ENCODE measurements at places on chromosomes 5 and 9. TPM values are rescaled to one million over a fixed set of nuclear protein-coding genes. Genes with fewer than 3 reads are reported as not detected.

Gene FASTKD3
- 5.8 TPM for total RNA-seq

DNA sequence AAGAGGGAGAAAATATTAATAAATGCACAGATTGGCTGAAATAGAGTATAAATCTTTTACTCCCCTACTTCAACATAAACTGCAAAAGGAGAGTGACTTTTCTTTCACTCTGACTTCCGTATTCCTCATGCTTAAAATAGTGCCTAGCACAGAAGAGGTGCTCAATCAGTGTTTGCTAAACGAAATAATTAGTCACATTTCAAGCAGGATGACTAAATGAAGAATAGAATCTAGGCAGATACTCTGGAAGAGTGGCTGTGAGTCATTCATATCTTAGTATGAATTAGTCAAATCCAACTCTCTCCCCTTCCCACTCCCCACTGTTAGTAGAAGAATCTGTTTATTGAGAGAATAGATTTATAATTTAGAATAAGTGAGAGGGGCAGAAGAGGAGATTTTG is 4.8 kb downstream of the CD274 start:
- H3K27me3 ChIP-seq, result no peaks in the 10 kb centered on the region
- peaks cover 46% of the 10 kb centered on the region for H3K4me1 ChIP-seq
- H3K36me3 ChIP-seq, result peaks cover 34% of the 10 kb centered on the region
- peak overlapping the region; percentile 14 for H3K4me3 ChIP-seq

DNA sequence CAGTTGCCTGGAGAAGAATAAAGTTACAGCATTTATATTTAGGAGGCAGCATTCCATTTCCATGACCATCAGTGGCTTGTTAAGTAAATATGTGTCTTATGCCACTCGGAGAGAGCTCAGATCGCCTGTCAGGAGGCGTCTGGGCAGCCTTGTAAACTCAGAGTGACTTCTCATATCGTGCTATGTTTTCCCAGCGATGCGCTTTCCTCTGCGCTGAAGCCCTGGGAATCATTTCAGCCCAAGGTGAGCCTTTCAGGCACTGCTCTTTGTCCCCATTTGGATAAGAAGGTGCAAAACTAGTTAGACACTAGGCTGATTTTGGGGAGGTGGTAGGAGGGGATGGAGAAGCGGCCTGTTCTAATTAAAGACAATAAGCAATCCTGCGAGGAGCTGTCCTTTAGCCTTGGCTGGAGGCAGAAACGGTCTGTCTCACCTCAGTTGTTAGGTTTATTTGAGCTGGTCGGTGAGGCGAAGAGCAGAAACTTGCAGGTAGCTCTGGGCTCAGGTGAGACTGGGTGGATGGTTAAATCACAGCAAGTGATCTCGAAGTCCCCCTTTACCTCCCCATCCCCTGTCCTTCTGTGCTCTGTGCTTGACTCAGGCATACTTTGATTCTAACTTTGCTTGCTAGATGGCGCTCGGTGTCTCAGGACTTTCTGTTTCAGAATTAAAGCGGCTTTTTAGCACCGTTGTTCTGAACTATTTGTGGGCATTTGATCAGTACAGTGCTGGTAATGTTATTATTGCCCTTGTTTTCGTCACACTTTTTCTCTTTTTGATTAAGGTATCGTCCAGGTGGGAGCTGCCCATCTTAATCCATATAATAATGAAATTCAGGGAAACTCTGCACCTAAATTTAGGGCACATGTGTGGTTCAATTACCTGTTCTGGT is 24.6 kb downstream of the NR2F1 start:
- peaks cover 26% of the 10 kb centered on the region for H3K4me1 ChIP-seq

Gene DMRT2
- total RNA-seq, result not detected

Gene RANBP6
- 23.4 TPM for total RNA-seq

Gene SLC6A7
- not detected for total RNA-seq

Measured in left ventricle myocardium inferior (tissue), 1 donor.